ENCODE measurements at places on chromosomes 16 and 17.
A peak's percentile ranks its signal among the peaks of the same experiment; 100 is the strongest.

- no peak for DNase-seq
Observed at GRCh38 chr17:6641247-6641863, 495 bp downstream of the TXNDC17 start.

DNA sequence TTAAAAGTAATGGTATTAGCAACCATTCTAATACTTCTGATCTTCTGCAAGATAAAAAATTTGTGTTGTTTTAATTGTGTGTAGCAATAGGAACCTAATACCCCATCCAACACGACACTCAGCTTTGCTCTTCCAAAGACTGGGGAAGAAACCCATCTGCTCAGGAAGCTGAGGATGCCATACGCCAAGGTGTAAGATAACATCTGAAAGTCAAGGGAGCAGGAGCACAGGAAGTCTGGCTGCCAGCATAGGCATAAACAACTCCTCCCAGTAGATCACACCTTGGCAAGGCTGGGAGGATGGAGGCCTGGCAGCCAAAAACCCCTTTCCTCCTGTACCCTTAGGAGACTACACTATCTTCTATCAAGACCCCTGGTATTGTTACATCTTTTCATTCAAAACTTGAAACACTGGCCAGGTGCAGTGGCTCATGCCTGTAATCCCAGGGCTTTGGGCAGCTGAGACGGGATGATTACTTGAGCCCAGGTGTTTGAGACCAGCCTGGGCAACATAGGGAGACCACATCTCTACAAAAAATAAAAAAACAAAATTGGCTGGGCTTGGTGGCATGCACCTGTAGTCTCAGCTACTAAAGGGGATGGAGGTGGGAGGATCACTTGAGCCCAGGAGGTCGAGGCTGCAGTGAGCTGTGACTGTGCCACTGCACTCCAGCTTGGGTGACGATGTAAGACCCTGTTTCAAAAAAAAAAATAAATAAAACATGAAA, 5.7 kb upstream of the SPHK1 start:
- DNase-seq: no peak

- DNase-seq: no peak
Observed at GRCh38 chr17:36151891-36152638, 24.4 kb downstream of the TBC1D3B start.

- no peak for DNase-seq
Observed at GRCh38 chr17:82595893-82596292, 52.4 kb downstream of the WDR45B start.

DNA sequence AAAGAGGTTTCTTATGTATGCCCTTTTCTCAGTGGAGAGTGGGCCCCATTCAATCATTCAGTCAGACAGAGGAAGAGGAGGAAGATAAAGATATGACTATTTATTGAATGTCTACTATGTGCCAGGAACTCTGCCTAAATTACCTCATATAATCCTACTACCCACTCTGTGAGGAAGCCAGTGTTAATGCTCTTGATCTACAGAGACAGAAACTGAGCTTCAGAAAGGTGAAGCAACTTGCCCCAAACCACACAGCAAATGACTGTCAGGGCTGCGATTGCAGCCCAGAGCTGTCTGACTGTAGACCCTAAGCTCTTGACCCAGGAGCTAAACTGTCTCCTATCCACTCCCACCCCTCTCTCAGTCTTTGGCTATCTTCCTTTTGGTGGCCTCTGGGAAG, 8.4 kb downstream of the SRCIN1 start:
- DNase-seq: no peak

GRCh38 chr16:55082591-55082976, 151.9 kb downstream of the IRX5 start:
- no peak for DNase-seq

GRCh38 chr17:1331708-1332107, 52.2 kb downstream of the TRARG1 start:
- DNase-seq: no peak

DNA sequence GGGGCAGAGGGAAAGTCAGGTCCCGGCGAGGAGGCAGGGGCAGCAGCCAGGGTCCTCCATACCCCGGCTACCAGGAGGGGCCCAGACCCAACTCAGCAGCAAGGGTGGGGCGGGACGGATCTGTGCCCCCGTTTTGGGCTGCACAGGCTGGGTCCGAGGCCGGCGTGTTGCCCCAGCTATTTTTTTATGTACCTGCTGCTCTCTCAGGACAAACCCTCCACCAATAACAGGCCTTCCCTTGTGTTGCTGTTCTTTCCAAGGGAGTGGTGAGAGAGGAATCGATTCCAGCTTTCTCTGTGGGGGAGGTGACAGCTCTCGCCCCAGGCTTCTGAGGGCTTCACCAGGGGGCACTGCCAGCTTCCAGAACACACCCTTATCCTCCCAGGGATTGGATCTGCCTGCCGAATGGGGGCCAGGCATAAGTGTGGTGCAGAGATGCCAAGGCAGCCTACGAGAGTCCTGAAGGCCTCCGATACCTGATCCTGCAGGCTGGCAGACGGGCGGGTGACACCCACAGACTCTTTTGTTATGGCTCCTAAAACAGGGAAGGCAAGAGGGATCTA, 22.3 kb downstream of the RTN4RL1 start:
- no peak for DNase-seq

GRCh38 chr16:20181416-20181815, 107.7 kb upstream of the GPR139 start:
- no peak for DNase-seq

DNA sequence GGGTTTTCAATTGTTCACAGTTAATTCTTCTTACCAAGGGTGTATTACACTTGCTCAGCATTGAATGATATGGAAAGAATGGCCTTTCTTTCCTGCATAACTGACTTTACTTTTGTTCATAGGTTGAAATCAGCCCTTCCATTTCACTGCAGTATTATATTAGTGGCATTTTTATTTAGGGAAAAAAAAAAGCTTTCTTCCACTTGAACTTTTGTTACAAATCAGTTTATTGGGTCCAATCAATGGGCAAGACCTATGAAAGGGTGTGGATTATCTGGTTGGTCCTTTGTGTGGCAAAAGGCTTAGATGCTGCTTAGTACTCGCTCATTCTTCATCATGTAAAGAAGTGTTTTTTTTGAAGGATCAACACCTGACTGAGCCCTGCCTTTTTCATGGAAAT, 74.1 kb downstream of the WNT3 start:
- no peak for DNase-seq

DNA sequence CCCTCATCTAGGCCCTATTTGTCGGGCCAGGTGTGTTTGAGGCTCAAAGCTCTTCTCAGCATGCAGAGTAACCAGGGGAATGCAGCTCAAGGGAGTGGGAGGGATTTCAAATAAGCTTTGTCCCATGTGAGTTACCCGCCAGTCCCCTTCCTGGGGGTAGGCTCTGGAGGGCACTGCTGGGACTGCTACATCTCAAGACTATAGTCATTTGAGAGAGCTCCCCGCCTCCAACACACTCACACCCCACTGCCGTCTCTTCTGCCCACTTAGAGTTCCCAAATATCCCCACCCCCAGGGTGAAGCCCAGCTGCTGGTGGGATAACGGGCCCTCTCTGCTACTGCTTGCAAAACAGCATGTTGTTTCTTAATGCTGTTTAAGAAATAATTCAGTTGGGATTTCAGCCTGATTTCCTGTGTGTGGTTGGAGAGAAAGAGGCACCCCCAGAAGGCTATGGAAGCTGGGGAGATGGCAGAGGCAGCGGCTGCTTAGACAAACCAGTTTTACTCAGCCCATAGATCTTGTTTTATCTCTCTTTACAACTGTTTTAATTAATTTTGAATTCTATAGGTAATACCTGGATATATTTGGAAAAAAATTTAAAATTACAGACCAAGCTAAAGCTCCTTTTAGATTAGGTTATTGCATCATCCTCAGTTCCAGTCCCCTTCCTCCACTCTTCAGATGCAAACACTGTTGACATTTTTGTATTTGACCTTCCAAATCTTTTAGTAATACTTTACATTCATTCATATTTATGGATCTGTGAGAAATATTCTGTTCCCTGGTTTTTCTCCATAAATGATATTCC, 4.1 kb upstream of the MPO start:
- DNase-seq: no peak

DNA sequence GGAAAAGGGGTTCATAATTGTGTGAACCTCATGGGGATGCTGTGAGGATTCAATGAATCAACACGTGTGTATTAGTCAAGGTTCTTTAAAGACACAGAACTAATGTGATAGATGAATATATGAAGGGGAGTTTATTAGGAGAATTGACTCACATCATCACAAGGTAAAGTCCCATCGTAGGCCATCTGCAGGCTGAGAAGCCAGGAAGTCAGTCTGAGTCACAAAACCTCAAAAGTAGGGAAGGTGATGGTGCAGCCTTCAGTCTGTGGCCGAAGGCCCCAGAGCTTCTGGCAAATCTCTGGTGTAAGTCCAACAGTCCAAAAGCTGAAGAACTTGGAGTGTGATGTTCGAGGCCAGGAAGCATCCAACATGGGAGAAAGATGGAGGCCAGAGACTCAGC, 413.4 kb downstream of the CDH13 start:
- no peak for DNase-seq

GRCh38 chr16:52787709-52788108, 240.8 kb upstream of the TOX3 start:
- no peak for DNase-seq

- DNase-seq: no peak
Observed at GRCh38 chr16:53056392-53056881, 1.6 kb downstream of the CHD9 start.

DNA sequence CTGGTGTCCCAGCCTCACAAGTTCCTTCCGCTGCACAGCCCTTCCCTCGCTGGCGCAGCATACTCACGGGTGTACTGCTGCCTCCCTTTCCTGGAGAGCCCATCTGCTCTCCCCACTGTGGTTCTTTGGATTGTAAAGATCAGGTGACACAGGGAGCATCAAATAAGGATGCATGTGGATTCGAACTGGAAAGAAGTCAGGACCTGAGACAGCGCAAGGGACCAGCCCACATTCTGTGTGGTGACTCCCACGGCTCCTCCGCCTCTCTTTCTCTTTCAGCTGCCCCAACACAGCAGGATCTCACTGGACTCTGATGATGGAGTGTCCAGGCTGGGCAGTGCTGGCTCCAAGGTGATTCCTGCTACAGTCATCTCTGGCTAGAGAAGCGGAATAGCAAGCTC, 8.1 kb downstream of the LDAF1 start:
- DNase-seq: no peak

DNA sequence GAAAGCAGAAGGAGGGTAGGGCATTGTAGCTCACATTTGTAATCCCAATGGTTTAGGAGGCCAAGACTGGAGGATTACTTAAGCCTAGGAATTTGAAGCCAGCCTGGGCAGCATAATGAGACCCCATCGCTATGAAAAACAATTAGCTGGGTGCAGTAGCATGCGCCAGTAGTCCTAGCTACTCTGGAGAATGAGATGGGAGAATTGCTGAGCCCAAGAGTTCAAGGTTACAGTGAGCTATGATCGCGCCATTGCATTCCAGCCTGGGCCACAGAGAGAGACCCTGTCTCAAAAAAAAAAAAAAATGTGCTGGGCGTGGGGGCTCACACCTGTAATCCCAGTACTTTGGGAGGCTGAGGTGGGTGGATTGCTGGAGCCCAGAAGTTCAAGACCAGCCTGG, 5.0 kb downstream of the ATF7IP2 start:
- DNase-seq: no peak

GRCh38 chr17:74442670-74443515, 11.0 kb downstream of the GPRC5C start:
- DNase-seq: no peak

GRCh38 chr17:31802502-31802901, 56.5 kb downstream of the COPRS start:
- DNase-seq: no peak

- no peak for DNase-seq
Observed at GRCh38 chr17:19833914-19834313, 33.8 kb downstream of the ULK2 start.

DNA sequence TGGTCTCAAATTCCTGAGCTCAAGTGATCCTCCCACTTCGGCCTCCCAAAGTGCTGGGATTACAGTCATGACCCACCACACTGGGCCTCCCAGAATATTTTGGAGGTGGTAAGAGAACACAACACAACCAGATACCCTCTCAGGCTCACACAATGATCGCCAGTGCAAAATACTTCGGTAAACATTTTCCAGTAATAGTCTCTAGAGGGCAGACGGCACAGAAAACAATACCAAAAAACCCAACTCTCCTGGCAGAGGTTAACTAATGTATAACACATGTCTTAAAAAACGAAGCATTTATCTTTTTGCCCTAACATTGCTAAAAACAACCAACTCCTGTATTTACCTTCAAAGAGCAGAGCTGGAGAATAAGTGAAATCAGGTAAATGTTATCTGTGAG, 10.5 kb downstream of the NUFIP2 start:
- no peak for DNase-seq

- no peak for DNase-seq
Observed at GRCh38 chr17:59783221-59784047, 76.0 kb downstream of the VMP1 start.

GRCh38 chr17:36938566-36939051, 1.3 kb downstream of the LHX1 start:
- DNase-seq: no peak

DNA sequence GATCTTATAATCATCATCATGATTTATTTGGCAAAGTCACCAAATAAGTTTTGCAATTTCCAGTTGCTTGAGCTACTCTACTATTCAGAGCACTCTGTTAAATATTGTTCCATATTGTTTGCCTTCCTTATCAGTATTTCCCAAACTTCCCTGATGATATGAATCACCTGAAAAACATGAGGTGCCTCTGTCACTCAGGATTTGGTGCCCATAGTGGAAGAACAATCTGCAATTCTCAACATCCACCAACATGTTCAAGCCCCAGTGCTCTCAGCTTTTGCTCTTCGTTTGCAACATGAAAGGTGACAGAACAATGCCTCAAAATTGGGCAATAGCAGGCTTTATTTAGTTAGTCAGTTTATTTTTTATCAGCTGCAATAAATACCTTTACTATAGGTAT, 28.6 kb upstream of the WSB1 start:
- DNase-seq: no peak

GRCh38 chr16:65071433-65072311, 50.2 kb downstream of the CDH11 start:
- DNase-seq: no peak

- DNase-seq: no peak
Observed at GRCh38 chr17:37025238-37025637, 76.5 kb downstream of the AATF start.

GRCh38 chr16:82715160-82715559, 88.4 kb downstream of the CDH13 start:
- no peak for DNase-seq

DNA sequence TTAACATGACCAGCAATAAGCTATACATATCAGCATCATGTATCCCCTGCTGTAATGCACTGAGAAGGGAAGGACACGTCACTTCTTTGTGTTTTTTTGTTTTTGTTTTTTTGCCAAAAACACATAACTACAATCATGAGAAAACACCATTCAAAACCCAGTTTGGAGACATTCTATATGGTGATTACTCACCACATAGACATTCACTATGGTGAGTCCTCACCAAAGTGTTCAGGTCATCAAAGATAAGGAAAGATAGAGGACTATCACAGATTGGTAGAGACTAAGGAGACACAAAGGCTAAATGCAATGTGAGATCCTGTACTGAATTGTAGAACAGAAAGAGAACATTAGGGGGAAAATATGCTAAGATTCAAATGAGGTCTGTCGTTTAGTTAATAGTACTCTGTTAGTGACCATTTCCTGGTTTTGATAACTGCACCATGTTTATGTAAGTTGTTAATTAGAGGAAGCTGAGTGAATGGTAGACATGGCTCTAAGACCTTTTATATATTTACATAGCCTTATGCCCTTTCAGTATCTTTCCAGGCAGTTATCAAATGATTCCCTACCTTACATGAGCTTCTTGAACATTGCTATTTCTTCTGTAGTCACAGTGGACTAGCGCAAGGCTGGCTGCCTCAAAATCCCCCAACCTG, 46.6 kb downstream of the PIK3R5 start:
- no peak for DNase-seq

- no peak for DNase-seq
Observed at GRCh38 chr17:63224644-63225043, 221.5 kb downstream of the CYB561 start.

GRCh38 chr17:1058423-1059130, 61.6 kb downstream of the TIMM22 start:
- peak; percentile 14 for DNase-seq
